ENCODE measurements at places on chromosomes 12 and 14. TPM values are rescaled to one million over a fixed set of nuclear protein-coding genes. Genes with fewer than 3 reads are reported as not detected.

GRCh38 chr12:90166671-90167070 lies 458.0 kb upstream of the ATP2B1 start:
- no peak overlapping the region for H3K27ac ChIP-seq
- H3K4me3 ChIP-seq: no peak overlapping the region
- no peaks in the 10 kb centered on the region for H3K4me1 ChIP-seq
- DNase-seq: no peak

Gene POTEG
- 0.36 TPM for total RNA-seq

GRCh38 chr12:18718462-18718861 lies 19.4 kb downstream of the PLCZ1 start:
- no peaks in the 10 kb centered on the region for H3K36me3 ChIP-seq
- H3K27me3 ChIP-seq: no peaks in the 10 kb centered on the region
- DNase-seq: no peak
- H3K4me1 ChIP-seq: no peaks in the 10 kb centered on the region
- no peak overlapping the region for H3K27ac ChIP-seq
- H3K4me3 ChIP-seq: no peak overlapping the region

DNA sequence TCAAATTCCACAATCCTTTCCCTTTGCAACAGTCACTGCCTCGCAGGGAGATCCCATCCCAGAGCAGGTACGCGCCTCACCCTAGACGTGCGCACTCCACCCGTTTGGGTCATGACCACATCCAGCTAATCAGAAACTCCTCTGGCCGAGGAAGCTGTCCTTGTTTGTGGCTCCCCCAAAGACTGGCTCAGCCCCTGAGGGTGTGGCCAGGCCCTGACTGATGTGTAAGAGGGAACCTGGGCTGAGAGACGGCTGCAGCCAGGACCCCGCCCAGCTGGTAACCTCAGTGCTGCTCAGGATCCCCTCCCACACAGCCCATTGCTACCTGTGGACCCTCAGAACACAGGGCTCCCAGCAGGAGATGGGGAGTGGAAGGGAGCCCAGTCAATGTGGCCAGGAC lies 183.2 kb upstream of the SFSWAP start:
- H3K27me3 ChIP-seq: no peaks in the 10 kb centered on the region
- no peak for DNase-seq
- no peaks in the 10 kb centered on the region for H3K36me3 ChIP-seq
- no peak overlapping the region for H3K27ac ChIP-seq
- H3K4me3 ChIP-seq: no peak overlapping the region

All from osteoblast (primary cell).